HuH-7 (cell line): ENCODE measurements at places on chromosomes 2 and 18.

- no peak for DNase-seq
Observed at GRCh38 chr2:42813763-42814162, 21.4 kb upstream of the HAAO start.

DNA sequence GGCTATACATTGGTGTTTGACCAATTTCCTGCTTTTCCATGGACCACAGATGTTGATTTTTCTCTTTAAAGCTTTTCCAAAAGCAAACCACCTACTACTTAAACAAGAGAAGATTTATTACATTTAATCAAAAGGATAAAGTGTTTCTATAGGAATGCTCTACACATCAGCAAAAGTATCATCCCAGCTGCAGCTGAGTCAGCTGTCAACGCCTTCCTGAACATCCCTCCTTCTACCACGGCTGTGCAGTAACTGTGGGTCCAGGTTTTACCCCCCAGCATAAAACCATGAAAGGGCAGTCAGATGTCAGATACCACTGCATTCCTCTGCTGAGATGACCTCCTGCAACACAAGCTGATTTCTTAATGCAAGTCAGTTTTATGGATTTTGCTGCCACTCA is 524.5 kb upstream of the MEX3C start:
- no peak for DNase-seq

GRCh38 chr2:88061295-88061694 is 5.7 kb upstream of the KRCC1 start:
- DNase-seq, result no peak

- DNase-seq, result no peak
Observed at GRCh38 chr2:189265696-189266320, 86.2 kb upstream of the COL5A2 start.
